Mesangial cell (primary cell): ENCODE measurements at places on chromosomes 6 and 20. TPM values are rescaled to one million over a fixed set of nuclear protein-coding genes. Genes with fewer than 3 reads are reported as not detected.

CLIC5 gene
- 0.49 and 2.8 TPM in 2 replicates for total RNA-seq

SIRPB1 gene
- 4.1 and 6.2 TPM in 2 replicates for total RNA-seq

CLVS2 gene
- 0.16 TPM in 1 of 2 replicates, not detected in the other for total RNA-seq

PHF20 gene
- 30.2 and 30.3 TPM in 2 replicates for total RNA-seq

IFNGR1 gene
- total RNA-seq = 18.4 and 21.4 TPM in 2 replicates

HLA-DMB gene
- total RNA-seq = 0.65 and 2.5 TPM in 2 replicates

PACSIN1 gene
- 0.13 TPM in 1 of 2 replicates, not detected in the other for total RNA-seq

PBOV1 gene
- not detected in 2 replicates for total RNA-seq

TENT5A gene
- total RNA-seq = 0.81 and 2.7 TPM in 2 replicates

SPATA25 gene
- 0.16 and 1.1 TPM in 2 replicates for total RNA-seq

TREM1 gene
- not detected in 2 replicates for total RNA-seq

DBNDD2 gene
- 36.2 and 36.6 TPM in 2 replicates for total RNA-seq

POPDC3 gene
- total RNA-seq = 2.9 and 11.4 TPM in 2 replicates

FAM209A gene
- total RNA-seq = 0.49 TPM in 1 of 2 replicates, not detected in the other

CDK19 gene
- total RNA-seq = 8.1 and 9.9 TPM in 2 replicates

ZSCAN23 gene
- total RNA-seq = 0.65 and 7.4 TPM in 2 replicates

ETV7 gene
- 0.33 and 1.0 TPM in 2 replicates for total RNA-seq

TSPO2 gene
- total RNA-seq = 0.51 TPM in 1 of 2 replicates, not detected in the other

CPXM1 gene
- total RNA-seq = 50.2 and 158 TPM in 2 replicates

DSN1 gene
- 4.1 and 25.7 TPM in 2 replicates for total RNA-seq
